ENCODE measurements at places on chromosomes 5 and 9.

DNA sequence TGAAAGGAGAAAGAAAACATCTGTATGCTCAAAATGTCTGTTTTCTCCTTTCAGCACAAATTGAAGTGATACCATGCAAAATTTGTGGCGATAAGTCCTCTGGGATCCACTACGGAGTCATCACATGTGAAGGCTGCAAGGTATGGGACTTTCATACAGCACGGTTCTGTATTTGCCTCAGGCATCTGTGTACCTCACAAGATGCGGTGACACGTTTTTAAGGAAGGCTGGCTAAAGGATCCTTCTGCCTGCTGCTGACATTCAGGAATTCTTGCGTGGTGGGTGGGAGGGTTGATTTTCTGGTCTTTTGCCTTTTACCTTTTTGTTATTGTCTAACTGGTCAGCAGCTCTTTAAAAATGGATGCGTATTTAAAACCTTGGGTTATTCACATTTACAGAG, 133.1 kb downstream of the RORB start:
- peaks cover 10% of the 10 kb centered on the region for H3K27me3 ChIP-seq
- H3K36me3 ChIP-seq, result no peaks in the 10 kb centered on the region
- no peak overlapping the region for H3K4me3 ChIP-seq
- H3K27ac ChIP-seq, result no peak overlapping the region

GRCh38 chr5:104751969-104752368, 1189.4 kb upstream of the NUDT12 start:
- H3K36me3 ChIP-seq, result no peaks in the 10 kb centered on the region
- no peaks in the 10 kb centered on the region for H3K27me3 ChIP-seq
- DNase-seq, result no peak
- H3K27ac ChIP-seq, result no peak overlapping the region

- peaks cover 3% of the 10 kb centered on the region for H3K27me3 ChIP-seq
- peaks cover 25% of the 10 kb centered on the region for H3K36me3 ChIP-seq
- peak overlapping the region; percentile 11 for H3K27ac ChIP-seq
- peak overlapping the region; percentile 10 for H3K4me3 ChIP-seq
- peaks cover 23% of the 10 kb centered on the region for H3K4me1 ChIP-seq
- DNase-seq, result no peak
Measured at GRCh38 chr5:127519527-127519926, 2.1 kb downstream of the PRRC1 start.

- H3K36me3 ChIP-seq, result peaks cover 30% of the 10 kb centered on the region
- no peaks in the 10 kb centered on the region for H3K4me1 ChIP-seq
- H3K27me3 ChIP-seq, result no peaks in the 10 kb centered on the region
Measured at GRCh38 chr9:133048595-133048994, 13.2 kb upstream of the CEL start.

DNA sequence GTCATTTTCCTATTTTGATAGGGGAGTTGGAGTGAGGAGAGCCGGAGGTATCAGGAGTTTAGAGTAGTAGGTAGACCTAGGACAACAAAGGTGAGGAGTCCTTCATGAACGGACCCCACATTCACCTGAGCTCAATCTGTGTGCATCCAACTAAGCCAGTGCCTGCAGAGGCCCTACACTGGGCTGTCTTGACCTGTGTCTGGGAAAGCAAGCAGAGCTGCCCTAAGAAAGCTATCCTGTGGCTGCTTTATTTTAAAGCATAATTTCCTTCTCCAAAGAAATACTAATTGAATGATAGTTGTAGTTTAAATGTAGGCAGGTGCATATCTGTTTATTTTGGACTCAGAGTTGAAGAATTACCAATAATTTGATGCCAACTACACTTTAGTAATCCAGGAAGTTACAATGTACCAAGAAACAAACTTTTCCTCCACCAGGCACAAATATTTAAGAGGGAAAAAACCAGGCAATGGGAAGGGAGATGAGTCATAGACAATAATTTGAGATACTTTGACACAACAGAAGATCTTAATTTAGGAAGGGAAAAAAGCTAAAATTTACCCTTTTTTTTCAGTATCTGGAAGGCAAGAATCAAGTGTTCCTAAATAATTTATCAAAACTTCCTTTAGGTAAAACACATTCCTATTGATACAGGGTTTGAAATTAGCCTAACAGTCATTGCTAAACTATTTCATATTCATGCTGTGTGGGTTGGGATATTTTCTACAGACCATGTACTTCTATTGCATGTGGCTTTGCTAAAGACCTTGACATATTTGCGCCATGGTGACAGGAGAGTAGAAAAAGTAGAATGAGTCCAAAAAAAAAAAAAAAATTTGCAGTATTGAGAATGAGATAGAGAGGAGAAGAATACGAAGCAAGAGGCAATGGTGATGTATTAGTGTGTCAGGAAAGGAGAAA, 376.6 kb upstream of the TUSC1 start:
- H3K36me3 ChIP-seq, result no peaks in the 10 kb centered on the region
- no peaks in the 10 kb centered on the region for H3K4me1 ChIP-seq
- no peak overlapping the region for H3K4me3 ChIP-seq
- no peaks in the 10 kb centered on the region for H3K27me3 ChIP-seq
- DNase-seq, result no peak

DNA sequence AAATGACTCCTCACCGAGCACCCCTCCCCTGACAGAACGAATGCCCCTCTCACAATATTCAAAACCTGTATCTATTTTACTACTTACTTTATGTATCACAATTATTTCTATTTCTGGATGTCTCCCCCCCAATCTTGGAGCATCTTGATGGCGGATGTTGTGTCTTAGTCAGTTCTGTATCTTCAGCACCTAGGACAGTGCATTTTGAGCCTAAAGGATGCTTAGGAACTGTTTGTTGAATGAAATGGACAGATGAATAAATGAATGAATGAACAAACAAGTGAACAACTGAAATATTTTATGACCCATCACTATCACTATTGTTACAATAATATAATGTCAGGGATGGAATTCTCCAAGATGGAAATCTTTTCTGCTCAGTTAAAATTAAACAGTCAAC, 295.7 kb downstream of the DNAH5 start:
- DNase-seq, result no peak
- no peaks in the 10 kb centered on the region for H3K27me3 ChIP-seq
- no peak overlapping the region for H3K27ac ChIP-seq
- H3K4me3 ChIP-seq, result no peak overlapping the region
- no peaks in the 10 kb centered on the region for H3K36me3 ChIP-seq

GRCh38 chr9:88313364-88314220, 74.7 kb upstream of the SPIN1 start:
- no peaks in the 10 kb centered on the region for H3K4me1 ChIP-seq
- H3K27ac ChIP-seq, result no peak overlapping the region
- H3K27me3 ChIP-seq, result peaks cover under 1% of the 10 kb centered on the region
- DNase-seq, result no peak

GRCh38 chr5:58394339-58394738, 65.5 kb downstream of the PLK2 start:
- no peak overlapping the region for H3K27ac ChIP-seq
- no peaks in the 10 kb centered on the region for H3K36me3 ChIP-seq
- peaks cover 8% of the 10 kb centered on the region for H3K27me3 ChIP-seq
- no peak overlapping the region for H3K4me3 ChIP-seq
- no peak for DNase-seq
